ENCODE measurements at places on chromosomes 11 and 22.

GRCh38 chr11:3626250-3626960 lies 15.4 kb downstream of the ART5 start:
- no peak for DNase-seq

DNA sequence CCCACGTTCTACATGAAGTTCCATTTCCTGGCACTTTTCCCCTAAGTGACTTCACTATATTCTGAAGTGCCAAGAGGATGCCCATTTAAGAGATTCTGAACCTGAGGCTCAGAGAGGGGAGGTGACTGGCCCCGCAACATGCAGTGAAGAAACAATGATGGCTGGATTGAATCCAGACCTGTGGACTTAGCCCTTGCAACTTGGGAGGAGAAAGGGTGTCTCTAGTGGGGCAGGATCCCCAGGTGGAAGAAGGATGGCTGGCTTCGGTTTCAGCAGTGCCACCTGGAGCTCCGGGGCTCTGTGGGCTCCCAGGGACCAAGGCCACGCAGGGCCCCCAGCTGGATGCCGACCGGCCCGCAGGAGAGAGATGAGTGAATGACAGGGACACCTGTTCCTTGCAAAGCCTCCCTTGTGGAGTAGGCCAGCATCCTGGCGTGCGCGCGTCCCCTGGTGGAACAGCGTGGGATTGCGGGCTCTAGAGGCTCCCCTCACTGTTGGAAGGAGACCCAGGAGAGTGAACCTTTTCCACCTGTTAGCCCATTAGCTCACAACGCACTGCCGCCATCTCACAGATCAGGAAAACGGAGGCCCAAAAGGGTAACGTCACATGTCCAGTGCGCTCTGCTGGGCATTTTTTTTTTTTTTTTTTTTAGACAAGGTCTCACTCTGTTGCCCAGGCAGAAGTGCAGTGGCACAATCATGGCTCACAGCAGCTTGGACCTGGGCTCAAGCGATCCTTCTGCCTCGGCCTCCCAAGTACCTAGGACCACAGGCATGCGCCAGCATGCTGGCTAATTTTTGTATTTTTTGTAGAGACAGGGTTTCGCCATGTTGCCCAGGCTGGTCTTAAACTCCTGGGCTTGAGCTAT lies 104.7 kb downstream of the KIAA1671 start:
- DNase-seq: peak; percentile 57

- DNase-seq: no peak
Measured at GRCh38 chr11:58938398-58938797, 890 bp upstream of the GLYATL1 start.

- no peak for DNase-seq
Measured at GRCh38 chr22:23197836-23198235, 17.5 kb downstream of the BCR start.

DNA sequence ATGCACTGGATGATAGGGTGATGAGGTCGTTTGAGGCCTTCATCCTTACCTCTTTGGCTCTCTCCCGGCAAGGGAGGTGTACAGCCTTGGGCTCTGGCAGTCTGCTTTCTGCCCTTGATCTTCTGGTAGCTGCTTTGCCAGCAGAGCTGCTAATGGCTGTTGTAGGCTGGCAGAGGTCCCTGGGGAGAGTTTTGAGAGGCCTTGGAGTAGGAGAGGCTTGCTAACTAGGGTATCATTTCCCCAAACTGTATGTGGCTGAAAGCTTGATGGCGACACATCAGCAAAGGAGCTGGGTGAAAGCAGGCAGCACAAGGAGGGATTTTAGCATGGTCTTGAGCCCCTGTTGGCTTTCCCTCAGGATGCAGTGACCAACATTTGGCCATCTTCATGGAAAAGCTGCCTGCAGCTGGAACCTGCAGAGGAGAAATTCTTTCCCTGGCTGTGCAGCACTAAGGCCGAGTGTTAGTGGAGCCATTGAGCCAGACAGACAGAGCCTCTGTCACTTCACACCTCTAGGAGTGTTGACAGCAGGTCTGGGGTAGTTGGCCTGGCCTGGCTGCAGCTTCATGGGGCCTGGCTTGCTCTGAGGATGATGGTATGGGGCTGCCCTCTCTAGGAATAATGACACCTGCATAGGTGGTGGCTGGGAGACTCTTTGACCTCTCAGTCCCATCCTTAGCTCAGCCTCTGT lies 3.5 kb upstream of the AMPD3 start:
- DNase-seq: no peak

DNA sequence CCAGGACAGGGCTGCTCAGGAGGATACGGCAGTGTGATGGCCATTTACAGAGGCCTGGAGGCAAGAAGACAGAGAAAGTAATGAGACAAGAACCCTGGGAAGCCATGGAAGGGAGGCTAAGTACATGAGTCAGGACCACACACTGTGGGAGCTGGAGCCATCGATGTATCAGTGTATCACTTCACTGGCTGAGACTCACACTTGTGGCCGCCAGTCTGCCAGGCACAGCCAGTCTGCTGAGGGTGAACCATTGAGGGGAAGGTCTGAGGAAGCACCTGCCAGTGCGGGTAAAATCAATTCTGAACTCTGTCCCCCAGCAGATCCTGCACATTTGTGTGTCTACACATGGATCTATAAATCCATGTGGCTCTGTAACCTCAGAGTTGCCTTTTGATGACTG lies 195.6 kb downstream of the GRIK4 start:
- DNase-seq: no peak

- peak; percentile 79 for DNase-seq
Measured at GRCh38 chr22:30287648-30288418, 1.5 kb downstream of the CASTOR1 start.

DNA sequence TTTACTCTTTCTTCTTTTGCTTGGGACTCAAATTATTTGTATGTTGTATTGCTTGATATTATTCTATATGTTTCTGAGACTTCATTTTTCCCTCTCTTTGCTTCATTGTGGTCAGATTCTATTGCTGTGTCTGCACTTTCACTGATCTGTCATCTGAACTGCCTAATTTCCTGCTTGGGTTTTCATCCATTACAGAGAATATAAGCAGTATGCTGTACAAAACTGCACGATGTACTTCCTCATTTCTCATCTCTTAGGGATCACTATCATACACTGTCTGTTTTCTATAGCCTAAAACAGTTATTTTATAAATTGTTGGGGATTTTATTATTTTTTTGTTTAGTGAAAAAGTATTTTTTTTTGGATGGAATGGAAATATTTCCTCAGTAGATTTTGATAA lies 736.7 kb upstream of the ANO5 start:
- DNase-seq: no peak

GRCh38 chr11:126874276-126874675 lies 126.3 kb downstream of the KIRREL3 start:
- DNase-seq: no peak

DNA sequence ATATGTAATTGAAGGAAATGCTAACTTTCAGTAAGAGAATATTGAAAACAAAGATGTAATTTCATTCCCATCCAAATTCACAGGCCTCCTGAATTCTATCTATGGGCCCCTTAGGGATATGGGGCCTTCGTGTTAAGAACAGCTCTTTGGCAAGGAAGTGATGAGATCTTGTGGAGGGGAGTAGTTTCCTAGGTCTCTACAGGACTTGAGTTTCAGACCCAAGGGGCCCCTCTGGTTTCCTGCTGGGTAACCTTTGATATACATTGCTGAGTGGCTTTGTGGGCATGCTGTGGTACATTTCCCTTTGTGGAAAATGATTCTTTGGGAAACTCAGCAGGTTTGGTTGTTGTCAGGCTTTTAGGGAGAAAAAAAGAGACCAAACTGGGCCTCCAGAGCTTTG lies 6.2 kb downstream of the STIM1 start:
- no peak for DNase-seq

DNA sequence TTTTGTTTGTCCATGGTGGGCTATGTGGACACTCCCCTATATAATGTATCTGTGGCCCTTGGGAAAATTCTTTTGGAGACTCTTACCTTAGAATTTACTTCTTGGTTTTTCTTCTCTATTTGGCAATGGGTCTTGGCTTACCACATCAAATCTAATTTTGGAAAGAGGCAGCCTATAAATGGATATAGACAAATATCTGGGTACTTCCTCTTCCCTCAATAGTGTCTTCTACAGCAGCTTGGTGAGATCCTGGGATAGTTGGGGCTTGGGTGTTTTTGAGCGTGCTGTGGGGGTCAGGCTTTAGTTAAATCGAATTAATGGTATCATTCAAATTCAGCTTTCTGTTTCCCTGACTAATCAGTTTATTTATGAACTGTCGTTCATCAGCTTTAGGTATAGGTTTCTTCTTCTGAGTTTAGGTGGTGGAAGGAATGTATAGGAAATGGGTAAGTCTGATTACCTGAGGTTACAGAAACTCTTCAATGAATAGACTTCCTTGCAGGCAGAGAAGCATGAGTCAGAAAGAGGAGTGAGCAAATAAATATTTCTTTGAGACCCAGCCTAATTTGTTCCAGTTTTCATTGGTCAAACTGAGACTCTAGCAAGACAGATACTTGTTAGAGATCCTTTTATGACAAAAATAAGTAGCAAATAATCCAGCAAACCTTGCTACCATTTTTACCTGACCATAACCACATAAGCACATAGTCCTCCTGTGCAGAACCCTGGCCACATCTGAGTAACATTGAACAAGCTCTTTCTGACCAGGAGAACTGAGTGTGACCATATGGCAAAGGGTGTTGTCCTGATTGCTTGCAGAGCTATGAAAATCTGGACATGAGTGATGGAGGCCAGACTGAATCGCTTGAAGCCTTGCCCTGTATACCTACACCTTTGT lies 68.6 kb upstream of the SORL1-AS1 start:
- DNase-seq: no peak

GRCh38 chr11:7168741-7168990 lies 79.9 kb downstream of the RBMXL2 start:
- DNase-seq: no peak

DNA sequence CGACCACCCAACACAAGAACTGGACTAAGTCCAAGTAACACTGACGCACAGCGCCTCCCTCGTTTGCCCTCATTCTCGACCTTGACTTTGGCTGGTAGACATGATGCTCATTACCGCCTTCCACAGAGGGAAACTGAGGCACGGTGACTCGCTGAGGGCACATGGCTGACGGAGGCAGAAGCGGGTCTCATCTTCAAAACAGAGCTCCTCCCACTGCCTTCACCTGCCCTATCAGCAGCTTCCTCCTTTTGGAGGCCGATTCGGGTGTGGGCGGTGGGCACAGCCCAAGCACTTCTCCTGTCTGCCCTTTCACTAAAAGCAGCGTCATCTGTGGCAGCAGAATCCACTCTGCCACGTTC lies 2.0 kb upstream of the KMT5B start:
- DNase-seq: no peak

Measured in activated T-helper 1 cell treated with anti-CD3 and anti-CD28 coated beads, Interleukin-2, amount 50 U/mL, for 16 hours (primary cell).